ENCODE measurements at places on chromosomes 2 and 18. TPM values are rescaled to one million over a fixed set of nuclear protein-coding genes. Genes with fewer than 3 reads are reported as not detected.

COL5A2 gene
- total RNA-seq = 75.7 TPM

CCDC74A gene
- 17.0 TPM for total RNA-seq

SERTAD2 gene
- total RNA-seq = 10.9 TPM

AQP12B gene
- total RNA-seq = not detected

Measured in A549 treated with Mapracorat at 1 μM for 4 hours (cell line).